RPMI7951 (cell line): ENCODE measurements at places on chromosomes 13 and 19.

DNA sequence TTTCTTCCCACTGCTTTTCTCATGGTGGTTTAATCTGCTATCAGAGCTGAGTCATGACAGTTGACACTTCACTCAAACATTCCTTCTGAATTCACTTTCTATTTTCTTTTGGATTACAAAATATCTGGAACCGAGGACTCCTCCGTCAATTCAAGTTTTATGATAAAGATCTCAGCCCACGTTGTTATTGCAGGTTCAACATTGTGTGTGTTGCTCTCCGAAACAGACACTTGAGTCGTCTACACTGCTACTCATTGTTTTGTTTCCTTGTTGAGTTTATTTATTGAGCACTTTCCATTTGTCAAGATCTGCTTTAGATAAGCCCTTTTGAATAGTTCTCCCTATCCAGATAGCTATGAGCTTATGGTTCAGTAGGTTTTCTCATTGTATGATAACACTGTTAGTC lies 636.1 kb upstream of the GPC6 start:
- no peak for DNase-seq

- DNase-seq: no peak
These were observed 179.3 kb downstream of the ZIC5 start for GRCh38 chr13:99792079-99792921.

- DNase-seq: no peak
These were observed 893.0 kb downstream of the UQCRFS1 start for GRCh38 chr19:28319918-28320317.

DNA sequence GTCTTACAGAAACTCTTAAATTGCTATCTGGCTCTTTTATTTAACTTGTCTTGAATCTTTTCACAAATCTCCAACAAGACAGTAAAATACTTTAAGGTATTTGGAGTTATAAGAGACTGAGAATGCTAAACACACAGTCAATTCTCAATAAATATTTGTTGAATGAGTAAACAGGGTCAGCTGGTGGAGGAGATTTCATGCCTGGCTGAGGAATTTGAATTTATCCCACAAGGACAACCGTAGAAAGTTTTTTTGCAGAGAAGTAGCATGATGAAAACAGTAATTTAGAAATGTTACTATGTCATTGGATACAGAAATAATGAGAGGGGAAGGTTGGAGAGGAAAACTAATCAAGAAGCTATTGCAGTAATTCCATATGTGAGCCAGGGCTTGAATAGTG lies 1223.7 kb downstream of the PCDH17 start:
- no peak for DNase-seq

- DNase-seq: peak; percentile 77
These were observed 54.0 kb upstream of the IRS2 start for GRCh38 chr13:109840201-109840892.

- no peak for DNase-seq
These were observed 9.9 kb downstream of the SOX21 start for GRCh38 chr13:94702181-94703041.

GRCh38 chr19:4068047-4068966 lies 1.6 kb upstream of the ZBTB7A start:
- no peak for DNase-seq

GRCh38 chr13:67914535-67914934 lies 684.4 kb upstream of the PCDH9 start:
- DNase-seq: no peak

- DNase-seq: no peak
These were observed 1.8 kb downstream of the PGPEP1 start for GRCh38 chr19:18342090-18342632.

DNA sequence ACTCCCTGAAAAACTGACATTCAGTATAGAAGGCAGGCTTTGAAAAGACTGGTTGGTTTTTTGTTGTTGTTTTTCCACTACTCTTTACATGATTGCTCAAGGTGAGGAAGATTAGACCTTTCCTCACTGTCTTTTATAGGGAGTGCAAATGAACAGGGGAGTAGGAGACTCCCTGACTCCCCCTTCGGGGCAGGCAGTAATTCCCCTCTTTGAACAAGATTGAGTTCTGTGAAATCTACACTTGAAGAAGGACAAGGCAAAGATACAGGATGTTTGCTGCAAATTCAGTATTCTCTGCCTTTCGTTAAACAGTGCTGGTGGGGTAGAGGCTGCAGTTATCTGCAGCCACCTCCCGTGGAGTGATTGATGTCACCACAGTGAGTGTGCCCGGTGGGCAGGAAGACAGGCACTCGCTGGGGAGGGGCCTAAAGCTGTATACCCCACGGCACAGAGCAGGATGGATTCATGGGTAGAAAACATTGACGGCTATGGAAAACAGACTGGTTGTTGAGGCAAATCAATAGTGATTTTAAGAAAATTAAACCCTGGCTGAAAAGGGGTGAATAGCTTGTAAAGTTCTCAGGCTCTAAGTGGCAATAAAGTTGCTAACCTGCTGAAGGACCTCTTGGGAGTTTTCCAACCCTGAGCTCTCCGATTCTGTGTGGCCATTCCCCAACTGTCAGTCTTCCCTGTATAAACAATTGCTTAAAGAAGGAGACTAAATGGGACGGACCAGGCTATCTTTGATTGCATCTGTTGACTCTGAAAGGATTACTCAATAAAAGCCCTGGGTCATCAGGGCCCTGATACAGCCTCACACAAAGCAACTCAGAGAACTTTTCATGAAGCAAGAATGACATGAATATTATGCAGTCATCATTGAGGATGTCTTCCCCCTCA lies 308.3 kb downstream of the TBC1D4 start:
- DNase-seq: no peak

DNA sequence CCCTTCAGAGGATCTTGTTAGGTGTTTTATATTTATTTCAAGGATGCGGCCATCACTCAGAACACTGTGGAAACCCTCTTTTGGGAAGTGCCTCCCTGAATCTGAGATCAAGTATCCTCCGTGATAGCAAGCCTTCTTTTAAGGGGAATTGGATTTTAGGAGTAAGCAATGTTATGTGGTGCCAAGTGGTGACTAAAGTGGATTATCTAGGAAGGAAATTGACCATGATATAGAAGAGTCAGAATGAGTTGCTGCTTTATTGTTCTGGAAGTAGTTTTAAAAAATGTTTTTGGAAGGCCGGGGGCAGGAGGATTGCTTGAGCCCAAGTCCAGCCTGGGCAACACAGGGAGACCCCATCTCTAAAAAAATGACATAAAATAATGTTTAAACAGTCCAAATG lies 6.7 kb downstream of the ERCC5 start:
- no peak for DNase-seq

GRCh38 chr19:38710928-38711725 lies 33.1 kb downstream of the CAPN12 start:
- peak; percentile 88 for DNase-seq

DNA sequence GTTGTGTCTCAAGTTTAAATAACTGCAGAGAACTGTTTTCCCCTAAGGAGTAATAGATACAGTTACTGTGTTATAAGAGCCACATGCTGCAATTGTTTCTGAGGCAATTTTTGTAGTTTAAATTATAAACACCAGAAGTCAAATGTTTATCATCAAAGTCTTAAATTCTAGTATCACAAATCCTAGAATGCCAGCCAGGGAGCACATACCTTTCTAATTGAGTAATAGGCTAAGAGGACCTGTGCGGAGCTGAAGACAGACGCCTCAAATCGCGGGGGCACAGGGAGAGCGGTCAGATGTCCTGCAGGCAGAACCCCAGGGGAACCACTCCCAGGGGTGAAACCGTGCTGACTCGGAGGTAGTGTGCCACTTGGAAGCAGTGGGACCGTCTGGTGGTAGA lies 65.2 kb upstream of the TNFRSF19 start:
- DNase-seq: peak; percentile 67

DNA sequence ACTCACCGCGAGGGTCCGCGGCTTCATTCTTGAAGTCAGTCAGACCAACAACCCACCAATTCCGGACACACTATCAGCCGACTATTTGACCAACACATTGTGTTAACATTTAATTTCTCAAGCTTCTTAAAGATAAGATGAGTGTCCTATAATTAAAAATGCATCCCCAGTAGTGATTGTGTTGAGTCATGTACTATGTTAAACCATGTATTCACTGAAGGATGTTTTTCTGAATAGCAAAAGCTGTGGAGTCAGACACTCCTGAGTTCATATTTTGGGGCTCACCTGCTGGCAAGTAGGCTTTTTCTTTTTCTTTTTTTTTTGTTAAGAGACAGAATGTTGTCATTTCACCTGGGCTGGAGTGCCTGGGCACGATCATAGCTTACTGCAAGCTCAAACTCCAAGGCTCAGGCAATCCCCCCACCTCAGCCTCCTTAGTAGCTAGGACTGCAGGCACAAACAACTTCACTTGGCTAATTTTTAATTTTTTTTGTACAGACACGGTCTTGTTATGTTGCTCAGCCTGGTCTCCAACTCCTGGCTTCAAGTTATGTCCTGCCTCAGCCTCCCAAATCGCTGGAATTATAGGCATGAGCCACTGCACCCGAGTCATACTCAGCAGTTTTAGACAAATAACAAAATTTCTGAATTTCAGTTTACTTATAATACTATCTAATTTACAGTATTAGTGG lies 606.9 kb downstream of the PCDH9 start:
- no peak for DNase-seq

DNA sequence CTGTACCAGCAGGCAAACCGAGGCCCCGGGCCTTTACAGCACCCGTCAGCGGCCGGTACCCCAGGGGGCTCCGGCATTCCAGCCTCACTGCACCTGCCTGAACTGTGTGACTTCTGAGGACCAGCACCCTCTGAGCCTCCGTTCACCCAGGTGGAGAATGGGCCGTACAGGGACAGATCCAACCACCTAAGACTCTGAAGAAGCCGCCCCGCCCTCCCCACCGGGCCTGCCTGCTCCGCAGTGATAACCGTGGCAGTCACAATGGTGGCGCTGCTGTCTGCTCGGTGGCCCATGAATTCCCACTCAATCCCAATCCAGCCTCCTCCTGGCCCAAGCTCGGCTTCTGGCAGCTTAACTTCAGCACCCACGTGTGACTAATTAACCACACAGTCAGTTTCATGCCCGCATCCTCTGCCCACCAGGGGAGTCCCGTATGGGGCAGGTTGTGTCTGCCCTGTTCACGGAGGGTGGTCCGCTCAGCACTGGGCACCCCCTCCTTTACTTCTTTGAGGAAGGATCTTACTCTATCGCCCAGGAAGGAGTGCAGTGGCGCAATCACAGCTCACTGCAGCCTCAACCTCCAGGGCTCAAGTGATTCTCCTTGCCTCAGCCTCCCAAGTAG lies 3.4 kb downstream of the TCF3 start:
- no peak for DNase-seq

GRCh38 chr19:2546128-2547032 lies 70.5 kb downstream of the GADD45B start:
- peak; percentile 57 for DNase-seq

GRCh38 chr19:57688011-57688763 lies 6.4 kb downstream of the ZNF551 start:
- no peak for DNase-seq

DNA sequence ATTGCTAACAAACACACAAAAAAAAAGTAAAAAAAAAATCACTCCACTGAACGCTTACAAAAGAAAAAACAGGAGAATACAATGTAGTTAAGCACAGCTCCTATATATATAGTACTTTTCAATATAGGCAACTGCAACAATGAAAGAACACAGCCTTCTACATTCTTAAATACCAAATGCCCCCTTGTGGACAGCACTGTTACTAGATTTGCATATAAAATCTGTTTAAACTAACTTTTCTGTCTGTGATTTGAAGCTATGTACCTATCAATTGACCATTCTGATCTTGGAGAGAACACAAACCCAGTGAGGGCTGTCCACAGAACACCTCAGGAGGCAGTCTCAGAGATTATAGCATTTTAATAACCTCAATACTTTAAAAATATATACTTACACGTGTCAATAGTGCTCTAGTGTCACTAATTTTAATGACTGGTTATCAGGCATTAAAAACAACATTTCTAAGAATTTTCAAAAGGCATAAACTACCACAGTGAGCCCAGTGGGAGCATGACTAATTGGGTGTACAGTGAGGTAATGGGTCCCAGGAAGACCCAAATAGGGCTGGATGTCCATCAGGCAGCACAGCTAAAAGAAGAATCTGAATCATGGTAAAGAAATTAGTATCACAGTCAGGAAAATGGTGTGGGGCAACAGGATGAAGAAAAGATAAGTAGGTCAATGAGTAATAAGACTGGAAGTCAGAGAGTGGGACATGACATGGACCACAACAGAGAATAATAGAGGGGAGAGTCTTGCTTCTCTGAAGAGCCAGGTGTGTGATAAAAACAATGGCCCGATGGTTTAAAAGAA lies 22.2 kb downstream of the CCDC169 start:
- peak; percentile 40 for DNase-seq

GRCh38 chr13:37226971-37227370 lies 121.5 kb upstream of the CSNK1A1L start:
- DNase-seq: no peak

- DNase-seq: no peak
These were observed 1.3 kb upstream of the IRF2BP1 start for GRCh38 chr19:45887200-45887710.

DNA sequence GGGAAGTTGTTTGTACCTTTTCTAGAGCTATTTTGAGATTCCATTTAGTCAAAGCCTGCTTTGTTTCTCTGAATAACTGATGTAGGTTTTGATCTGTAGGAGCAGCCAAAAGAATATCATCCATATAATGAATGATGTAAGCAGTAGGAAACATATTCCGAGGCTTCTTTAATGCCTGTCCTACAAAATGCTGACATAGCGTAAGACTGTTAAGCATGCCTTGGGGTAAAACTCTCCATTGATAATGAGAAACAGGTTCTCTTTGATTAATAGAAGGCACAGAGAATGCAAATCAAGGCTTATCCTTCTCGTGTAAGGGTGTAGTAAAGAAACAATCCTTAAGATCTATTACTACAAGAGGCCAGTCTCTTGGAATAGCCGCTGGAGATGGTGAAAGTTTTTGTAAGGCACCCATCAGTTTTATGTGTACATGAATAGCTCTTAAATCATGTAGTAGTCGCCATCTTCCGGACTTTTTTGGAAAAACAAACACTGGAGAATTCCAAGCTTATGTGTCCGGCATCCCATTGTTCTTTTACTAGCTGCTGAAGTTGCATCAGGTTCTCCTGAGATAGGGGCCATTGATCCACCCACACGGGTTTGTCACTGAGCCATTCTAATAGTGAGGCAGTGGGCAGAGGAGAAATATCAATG lies 13.5 kb downstream of the FPR3 start:
- DNase-seq: peak; percentile 85
